Hematopoietic multipotent progenitor cell (in vitro differentiated cells): ENCODE measurements at places on chromosomes 13 and 19. TPM values are rescaled to one million over a fixed set of nuclear protein-coding genes. Genes with fewer than 3 reads are reported as not detected.

GRCh38 chr19:35739275-35740107 is 2.8 kb downstream of the IGFLR1 start:
- DNase-seq, result no peak

DNA sequence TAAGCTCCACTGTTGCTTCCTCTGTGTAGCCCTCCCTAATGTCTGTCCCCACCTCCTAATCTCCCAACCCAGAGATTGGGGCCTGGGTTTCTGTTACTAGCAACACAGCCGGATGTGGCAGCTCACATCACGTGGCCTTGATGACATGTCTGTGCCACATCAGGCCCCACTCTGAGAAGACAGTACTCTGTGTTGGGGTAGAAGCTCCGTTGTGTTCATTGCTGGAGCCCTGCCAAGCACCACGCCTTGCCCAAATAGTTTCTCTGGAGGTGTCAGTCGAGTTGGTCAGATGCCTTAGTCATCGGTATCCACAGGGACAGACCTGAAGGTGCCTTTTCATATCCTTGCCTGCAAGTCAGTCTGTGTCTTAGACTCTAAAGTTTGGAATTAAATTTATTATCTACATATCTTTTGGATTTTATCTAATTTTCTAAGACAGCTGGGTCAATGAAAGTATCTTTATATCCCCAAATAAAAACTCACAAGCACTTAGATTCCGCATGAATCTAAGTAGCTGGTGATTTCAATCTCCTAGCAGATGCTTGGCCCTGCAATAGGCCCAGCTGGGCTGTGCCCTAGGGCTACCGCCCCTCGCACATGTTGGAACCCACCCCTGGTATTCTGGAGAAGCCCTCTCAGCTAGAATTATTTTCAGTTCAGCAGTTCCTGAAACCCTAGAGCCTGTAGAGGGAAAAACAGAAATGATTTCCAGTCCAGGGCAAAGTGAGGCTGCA is 204.0 kb upstream of the TSHZ3 start:
- peak; percentile 0 for DNase-seq

DNA sequence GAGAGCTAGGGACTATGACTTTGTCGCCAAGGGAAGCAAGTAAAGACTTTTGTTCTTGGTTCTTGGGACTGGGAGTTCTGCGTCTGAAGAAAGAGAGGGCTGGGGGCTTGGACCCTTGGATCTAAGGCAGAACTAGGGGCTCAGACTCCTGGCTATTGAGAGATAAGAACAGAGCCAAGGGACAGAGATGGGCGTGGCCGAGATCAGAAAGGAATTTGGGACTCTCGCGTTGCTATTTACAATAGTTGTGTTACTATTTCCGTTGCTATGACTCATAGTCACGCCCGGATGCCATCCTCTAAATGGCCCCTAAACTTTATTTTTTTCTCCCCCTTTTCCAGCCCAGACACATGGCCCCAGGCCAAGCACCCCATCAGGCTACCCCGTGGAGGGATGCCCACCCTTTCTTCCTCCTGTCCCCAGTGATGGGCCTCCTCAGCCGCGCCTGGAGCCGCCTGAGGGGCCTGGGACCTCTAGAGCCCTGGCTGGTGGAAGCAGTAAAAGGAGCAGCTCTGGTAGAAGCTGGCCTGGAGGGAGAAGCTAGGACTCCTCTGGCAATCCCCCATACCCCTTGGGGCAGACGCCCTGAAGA is 759 bp downstream of the PPP1R15A start:
- DNase-seq, result peak; percentile 92

GRCh38 chr13:49218493-49219051 is 1.6 kb upstream of the MLNR start:
- DNase-seq, result no peak

HSD11B1L gene
- total RNA-seq, result 8.1 TPM

DNA sequence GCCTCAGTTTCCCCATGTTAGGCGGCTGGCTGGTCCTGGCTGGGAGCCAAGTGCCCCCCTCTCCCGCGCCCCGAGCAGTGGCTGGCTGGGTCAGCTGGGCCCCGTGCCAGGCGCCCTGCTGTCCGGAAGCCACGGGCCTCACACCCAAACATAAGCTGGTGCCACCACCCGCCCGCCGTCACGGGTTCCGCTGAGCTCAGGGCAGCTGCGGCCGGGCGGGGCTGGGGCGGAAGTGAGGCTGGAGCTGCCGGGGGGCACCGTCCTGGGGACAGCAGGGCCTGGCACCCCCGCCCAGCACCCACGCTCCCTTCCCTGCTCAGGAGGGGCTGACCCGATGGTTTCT is 19.3 kb downstream of the HCN2 start:
- DNase-seq, result peak; percentile 34

GRCh38 chr19:9362905-9363304 is at the start of gene ZNF177:
TSS of gene ZNF177 (plus strand) at chr19:9363013. CDS start at chr19:9378312, 15,299 bp downstream.
- DNase-seq, result no peak

DNA sequence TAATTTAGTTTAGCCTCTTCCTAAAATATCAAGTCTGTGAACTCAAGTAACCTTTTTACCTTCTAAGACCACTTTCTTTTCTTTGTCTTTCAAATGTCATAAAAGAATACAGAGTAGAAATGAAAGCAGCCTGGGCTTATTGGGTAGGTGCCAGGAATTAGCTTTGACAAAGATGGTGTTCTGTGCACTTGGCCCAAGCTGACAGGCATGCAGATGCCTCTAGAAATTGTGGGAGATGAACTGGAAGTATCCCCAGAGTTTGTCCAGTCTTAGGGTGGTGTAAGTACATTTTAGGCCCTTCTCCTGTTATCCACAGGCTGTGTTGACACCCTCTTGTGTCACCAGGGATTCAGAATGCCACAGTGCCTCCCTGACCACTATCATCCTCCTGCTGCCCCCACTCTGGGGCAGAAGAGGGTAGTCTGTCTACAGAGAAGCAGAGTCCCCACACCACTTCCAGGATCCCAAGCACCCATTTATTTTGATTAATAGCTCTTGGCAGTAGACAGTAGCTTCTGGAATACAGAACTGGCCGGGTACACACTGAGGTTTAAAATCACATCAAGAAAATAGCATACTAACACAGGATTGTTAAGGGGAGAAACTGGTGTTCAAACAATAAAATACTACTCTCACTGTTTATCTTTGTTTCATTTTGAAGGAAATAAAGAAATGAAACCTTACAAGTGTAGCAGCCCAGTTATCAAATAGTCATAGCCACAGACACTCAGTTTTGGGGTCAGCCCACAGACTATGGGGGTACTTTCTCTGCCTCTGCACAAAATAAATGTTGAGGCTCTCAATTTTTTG is 343.2 kb downstream of the KCNRG start:
- no peak for DNase-seq

GRCh38 chr13:70814684-70815083 is 706.4 kb upstream of the KLHL1 start:
- DNase-seq, result no peak

GRCh38 chr13:26019251-26019650 is 32.6 kb downstream of the SHISA2 start:
- no peak for DNase-seq

GRCh38 chr19:35715981-35716800 is 1.6 kb upstream of the KMT2B start:
- no peak for DNase-seq

NXNL1 gene
- not detected for total RNA-seq

DNA sequence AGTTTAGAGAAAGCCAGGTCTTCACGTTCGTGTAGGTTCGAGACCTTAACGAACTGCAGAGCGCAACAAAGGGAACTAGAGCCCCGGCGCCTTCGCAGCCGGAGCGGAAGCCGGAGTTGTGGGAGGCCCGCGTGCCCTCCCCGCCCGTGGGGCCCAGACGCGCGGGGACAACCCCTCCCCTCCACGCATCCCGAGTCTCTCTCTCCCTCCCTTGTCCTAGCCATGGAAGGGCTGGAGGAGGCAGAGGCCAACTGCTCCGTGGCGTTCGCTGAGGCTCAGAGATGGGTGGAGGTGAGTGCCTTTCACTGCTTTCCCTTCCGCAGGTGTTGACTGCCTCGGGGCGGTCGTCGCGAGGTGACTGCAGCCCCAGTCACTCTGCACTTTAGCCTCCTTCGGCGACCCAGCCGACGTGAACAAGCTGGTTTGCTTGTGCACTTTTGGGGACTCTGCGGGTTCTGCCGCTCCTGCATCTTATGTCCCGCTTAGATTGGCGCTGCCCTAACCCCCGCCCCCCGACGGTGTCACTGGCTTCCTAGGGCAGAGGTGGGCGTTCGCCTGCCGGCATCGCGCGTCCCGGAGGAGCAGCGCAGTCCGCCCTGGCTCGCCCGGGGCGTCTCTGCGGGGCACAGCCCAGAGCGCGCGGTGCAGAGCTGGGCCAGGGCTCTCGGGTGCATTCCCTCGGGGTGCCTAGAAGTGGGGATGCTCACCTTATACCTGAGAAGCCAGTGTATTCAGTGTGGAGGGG is 478 bp downstream of the LMO7 start:
- DNase-seq, result peak; percentile 28

- no peak for DNase-seq
Observed at GRCh38 chr13:33322965-33323668, 37.6 kb upstream of the STARD13 start.

DNA sequence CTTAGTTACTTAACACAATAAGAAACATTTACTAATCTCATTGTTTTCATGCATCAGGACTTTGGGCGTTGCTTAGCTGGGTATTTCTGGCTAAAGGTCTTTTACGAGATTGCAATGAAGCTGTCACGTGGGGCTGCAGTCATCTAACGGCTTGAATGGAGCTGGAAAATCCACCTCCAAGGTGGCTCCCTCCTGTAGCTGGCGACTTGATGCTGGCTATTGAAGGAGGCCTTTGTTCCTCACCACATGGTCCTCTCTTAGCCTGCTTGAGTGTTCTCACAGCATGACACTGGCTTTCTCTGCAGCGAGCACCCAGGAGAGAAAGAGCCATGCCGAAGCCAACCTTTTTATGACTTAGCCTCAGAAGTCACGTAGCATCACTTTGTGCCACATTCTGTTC is 92.0 kb downstream of the NHLRC3 start:
- DNase-seq, result no peak

- DNase-seq, result no peak
Observed at GRCh38 chr13:41673640-41674039, 216.3 kb downstream of the RGCC start.

- no peak for DNase-seq
Observed at GRCh38 chr13:23632741-23633140, 62.5 kb downstream of the TNFRSF19 start.

CLC gene
- 17.5 TPM for total RNA-seq

DNA sequence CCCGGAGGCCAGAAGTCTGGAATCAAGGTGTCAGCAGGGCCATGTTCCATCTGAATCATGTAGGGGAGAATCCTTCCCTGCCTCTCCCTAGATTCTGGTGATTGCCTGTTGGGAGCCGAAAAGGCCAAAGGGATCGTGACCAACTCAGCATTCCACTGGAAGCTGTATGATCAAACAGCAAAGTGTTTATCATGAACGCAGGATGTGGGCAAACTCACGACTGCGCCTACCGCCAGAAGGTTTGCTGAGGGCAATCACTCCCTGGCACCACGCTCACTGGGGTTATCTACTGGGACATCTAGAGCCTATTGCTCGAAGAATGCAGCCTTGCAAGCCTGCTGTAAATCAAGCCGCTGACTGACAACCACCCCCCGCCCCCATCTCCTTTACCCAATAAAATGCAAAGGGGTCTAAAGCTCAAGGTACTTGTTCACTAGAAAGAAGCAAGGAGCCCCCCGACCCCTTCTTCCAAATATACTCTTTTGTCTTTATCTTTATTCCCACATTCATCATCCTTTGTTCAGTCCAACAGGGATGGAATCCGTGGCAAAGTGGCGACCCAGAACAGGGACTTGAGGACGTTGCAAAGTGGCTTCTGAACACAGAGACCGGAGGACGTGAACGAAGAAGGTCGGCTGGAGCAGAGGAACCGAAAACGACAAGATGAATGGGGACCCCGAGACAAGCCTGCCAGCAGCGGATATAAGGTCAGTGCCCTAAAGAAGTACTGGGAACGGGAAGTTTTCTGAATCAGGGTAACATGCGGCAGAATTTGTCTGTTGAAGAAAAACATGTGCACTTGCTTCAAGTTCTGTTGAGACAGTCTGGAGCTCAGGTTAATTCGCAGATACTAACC is 16.8 kb downstream of the CLEC4M start:
- no peak for DNase-seq

GRCh38 chr19:6481541-6482342 is at the start of gene DENND1C:
TSS of gene DENND1C (minus strand) at chr19:6481787. CDS start at chr19:6481695, 92 bp downstream.
- DNase-seq, result peak; percentile 35

- DNase-seq, result peak; percentile 23
Observed at GRCh38 chr13:91722267-91722884, 324.0 kb downstream of the GPC5 start.

DNA sequence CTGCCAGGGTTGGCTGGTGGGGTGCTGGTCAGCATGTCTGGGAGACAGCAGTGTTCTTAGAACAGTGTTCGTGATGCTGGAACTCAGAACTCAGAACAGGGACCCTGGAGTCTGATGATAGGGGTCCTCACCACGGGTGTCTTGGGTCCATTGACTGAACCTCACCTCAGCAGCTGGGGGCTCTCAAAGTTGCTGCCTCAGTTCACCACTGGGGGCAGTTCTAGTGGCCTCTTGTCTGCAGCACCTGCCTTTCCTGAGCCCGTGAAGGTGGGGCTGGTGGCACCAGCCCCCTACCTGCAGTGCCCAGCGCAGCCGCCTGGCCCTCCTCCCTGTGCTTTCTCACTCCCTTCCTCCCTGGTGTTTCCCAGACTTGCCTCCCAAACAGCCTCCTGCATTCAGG is 28.5 kb downstream of the SAFB start:
- DNase-seq, result no peak
